Skeletal muscle tissue (tissue), 5 donors: ENCODE measurements at places on chromosomes 16 and 17. TPM values are rescaled to one million over a fixed set of nuclear protein-coding genes. Genes with fewer than 3 reads are reported as not detected.

The KRTAP4-1 gene
- not detected for total RNA-seq

The KRT28 gene
- not detected for total RNA-seq

The CLDN6 gene
- total RNA-seq: not detected

The TAT gene
- not detected for total RNA-seq

The SPIRE2 gene
- total RNA-seq: 2.1 TPM

The SCNN1G gene
- total RNA-seq: not detected

The NXPH3 gene
- total RNA-seq: 0.52 TPM

The CA4 gene
- 4.2 TPM for total RNA-seq

The ITGAD gene
- total RNA-seq: under 0.01 TPM

The SLFN13 gene
- 1.0 TPM for total RNA-seq

The METTL22 gene
- 12.0 TPM for total RNA-seq

The GRAPL gene
- 0.52 TPM for total RNA-seq

The TBKBP1 gene
- total RNA-seq: 7.8 TPM

The GPR179 gene
- not detected for total RNA-seq

The VWA3A gene
- total RNA-seq: under 0.01 TPM

The AIPL1 gene
- total RNA-seq: not detected

The CDH3 gene
- not detected for total RNA-seq

The CCL7 gene
- total RNA-seq: not detected

The SPATA22 gene
- 2.1 TPM for total RNA-seq

The NUP88 gene
- 46.4 TPM for total RNA-seq
